ENCODE measurements at places on chromosomes 2 and 18. TPM values are rescaled to one million over a fixed set of nuclear protein-coding genes. Genes with fewer than 3 reads are reported as not detected.

The FAM124B gene
- polyA plus RNA-seq, result 7.4 TPM

The GALNT14 gene
- not detected for polyA plus RNA-seq

The SPAG16 gene
- polyA plus RNA-seq, result 5.0 TPM

The LPIN2 gene
- 23.0 TPM for polyA plus RNA-seq

The FHOD3 gene
- polyA plus RNA-seq, result not detected

The FLACC1 gene
- 0.20 TPM for polyA plus RNA-seq

The TP53I3 gene
- polyA plus RNA-seq, result 9.5 TPM

The CRYGB gene
- polyA plus RNA-seq, result not detected

The UCN gene
- 1.5 TPM for polyA plus RNA-seq

The SERPINB5 gene
- 0.20 TPM for polyA plus RNA-seq

The CFAP221 gene
- 0.16 TPM for polyA plus RNA-seq

The BCL2L11 gene
- polyA plus RNA-seq, result 8.8 TPM

The TMEM37 gene
- 0.64 TPM for polyA plus RNA-seq
